ENCODE measurements at places on chromosomes 4 and X. TPM values are rescaled to one million over a fixed set of nuclear protein-coding genes. Genes with fewer than 3 reads are reported as not detected.

Gene TCEAL9
- 171 TPM for total RNA-seq

DNA sequence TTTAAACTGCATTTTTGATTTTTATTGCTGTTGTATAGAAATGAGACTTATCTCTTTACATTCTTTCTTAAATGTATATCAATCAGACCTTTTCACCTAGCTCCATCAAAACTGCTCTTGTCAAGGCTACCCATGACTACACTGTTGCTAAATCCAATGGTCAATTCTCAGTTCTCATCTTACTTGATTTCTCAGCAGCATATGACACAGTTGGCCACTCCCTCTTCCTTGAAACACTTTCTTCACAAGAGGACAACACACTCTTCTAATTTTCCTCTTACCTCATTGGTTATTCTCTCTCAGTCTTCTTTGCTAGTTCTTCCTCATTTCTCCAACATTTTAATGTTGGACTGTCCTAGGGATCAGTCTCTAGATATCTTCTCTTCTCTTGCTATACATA is 94.1 kb upstream of the CITED1 start:
- H3K27me3 ChIP-seq, result no peaks in the 10 kb centered on the region
- DNase-seq, result no peak
- no peaks in the 10 kb centered on the region for H3K36me3 ChIP-seq
- no peak overlapping the region for H3K4me3 ChIP-seq
- H3K27ac ChIP-seq, result no peak overlapping the region

DNA sequence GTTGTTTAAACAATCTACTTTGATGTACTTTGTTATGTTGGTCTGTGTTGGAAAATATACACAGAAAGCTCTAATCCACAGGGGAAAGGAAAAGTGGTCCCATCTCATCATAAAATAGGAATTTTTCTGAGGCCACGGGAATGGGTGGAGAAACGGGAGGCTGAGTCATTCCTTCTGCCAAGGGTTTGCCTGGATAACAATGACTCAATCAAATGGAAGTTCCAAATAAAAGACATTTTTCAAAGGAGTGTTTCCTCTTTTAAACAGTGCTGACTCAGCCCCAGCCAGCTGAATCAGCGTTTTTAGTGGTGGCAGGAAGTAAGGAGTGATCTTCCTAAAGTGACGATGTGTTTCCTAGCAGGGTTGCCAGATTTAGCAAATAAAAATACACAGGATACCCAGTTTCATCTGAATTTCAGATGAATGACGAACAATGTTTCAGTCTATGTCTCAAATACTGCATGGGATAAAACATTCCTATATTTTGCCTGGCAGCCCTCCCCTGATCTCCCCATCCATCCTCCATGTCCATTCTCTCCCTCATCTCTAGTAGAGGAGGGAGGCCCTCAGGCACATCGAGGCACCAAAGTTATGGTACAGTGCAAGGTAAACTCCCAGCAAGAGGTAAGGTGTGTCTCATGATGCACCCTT is 345.4 kb upstream of the GATB start:
- no peaks in the 10 kb centered on the region for H3K27me3 ChIP-seq
- no peak overlapping the region for H3K4me3 ChIP-seq
- no peak for DNase-seq
- no peaks in the 10 kb centered on the region for H3K36me3 ChIP-seq

DNA sequence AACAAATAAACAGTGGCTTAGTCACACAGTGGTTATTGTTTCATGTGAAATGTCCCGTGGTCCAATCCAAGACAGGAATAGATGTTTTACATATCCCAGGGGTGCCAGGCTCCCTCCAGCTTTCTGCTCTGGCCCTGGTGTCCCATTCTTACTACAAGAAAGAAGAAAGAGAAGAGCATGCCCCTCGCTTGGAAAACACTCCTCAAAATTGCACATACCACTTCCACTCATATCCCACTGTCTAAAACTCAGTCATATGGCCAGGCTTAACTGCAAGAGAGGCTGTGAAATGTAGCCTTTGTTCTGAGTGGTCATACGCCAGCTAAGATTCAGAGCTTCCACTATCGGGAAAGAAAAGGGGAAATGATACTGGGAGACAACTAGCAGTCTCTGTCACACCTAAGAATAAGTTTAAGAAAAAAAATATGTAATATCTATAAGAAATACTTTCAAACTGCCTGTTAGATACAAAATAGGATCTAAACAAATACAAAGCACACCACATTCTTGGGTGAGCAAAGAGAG is 306.8 kb upstream of the FAM241A start:
- H3K36me3 ChIP-seq, result no peaks in the 10 kb centered on the region
- no peak for DNase-seq
- H3K4me3 ChIP-seq, result no peak overlapping the region
- H3K4me1 ChIP-seq, result no peaks in the 10 kb centered on the region
- H3K27me3 ChIP-seq, result no peaks in the 10 kb centered on the region

DNA sequence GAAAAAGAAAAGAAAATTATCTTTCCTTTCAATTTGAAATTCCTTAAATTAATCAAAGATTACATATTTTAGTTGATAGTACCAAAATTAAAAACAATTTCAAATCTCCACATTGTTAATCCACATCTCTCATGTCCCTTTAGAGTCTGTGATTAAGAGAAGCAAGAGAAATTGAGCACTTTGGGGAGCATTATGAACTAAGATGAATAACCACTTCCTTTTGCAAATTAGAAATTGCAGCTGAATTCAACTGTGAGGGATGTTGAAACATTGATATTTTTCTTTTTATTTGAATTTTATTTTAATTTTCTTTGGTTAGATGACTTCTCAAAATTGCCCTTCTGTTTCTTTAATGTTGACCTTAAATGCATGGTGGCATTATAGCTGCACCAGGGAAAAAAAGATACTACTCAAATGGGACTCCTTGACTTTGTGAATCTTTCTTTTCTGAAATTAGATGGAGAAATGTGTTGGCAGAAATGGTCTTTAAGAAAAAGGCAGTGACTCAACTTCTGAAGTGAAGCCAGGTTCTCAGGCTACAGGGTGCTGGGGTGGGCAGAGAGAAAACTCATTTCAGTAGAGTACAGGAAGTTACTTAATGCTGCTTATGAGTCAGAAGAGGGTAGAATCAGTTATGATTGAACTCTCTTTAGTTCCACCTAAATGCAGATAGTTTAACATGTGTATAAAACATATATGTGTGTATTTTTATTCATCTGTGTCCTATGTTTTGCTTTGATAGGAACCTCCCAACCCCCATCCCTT is 92.0 kb upstream of the TNIP3 start:
- no peak overlapping the region for H3K27ac ChIP-seq
- no peaks in the 10 kb centered on the region for H3K27me3 ChIP-seq
- H3K36me3 ChIP-seq, result no peaks in the 10 kb centered on the region
- H3K4me3 ChIP-seq, result no peak overlapping the region
- no peaks in the 10 kb centered on the region for H3K4me1 ChIP-seq

Gene GSX2
- not detected for total RNA-seq

Gene PDCL2
- not detected for total RNA-seq

- no peaks in the 10 kb centered on the region for H3K27me3 ChIP-seq
- H3K36me3 ChIP-seq, result no peaks in the 10 kb centered on the region
- no peaks in the 10 kb centered on the region for H3K4me1 ChIP-seq
- no peak for DNase-seq
- H3K27ac ChIP-seq, result no peak overlapping the region
Measured at GRCh38 chr4:166282081-166282770, 409.2 kb downstream of the TLL1 start.

DNA sequence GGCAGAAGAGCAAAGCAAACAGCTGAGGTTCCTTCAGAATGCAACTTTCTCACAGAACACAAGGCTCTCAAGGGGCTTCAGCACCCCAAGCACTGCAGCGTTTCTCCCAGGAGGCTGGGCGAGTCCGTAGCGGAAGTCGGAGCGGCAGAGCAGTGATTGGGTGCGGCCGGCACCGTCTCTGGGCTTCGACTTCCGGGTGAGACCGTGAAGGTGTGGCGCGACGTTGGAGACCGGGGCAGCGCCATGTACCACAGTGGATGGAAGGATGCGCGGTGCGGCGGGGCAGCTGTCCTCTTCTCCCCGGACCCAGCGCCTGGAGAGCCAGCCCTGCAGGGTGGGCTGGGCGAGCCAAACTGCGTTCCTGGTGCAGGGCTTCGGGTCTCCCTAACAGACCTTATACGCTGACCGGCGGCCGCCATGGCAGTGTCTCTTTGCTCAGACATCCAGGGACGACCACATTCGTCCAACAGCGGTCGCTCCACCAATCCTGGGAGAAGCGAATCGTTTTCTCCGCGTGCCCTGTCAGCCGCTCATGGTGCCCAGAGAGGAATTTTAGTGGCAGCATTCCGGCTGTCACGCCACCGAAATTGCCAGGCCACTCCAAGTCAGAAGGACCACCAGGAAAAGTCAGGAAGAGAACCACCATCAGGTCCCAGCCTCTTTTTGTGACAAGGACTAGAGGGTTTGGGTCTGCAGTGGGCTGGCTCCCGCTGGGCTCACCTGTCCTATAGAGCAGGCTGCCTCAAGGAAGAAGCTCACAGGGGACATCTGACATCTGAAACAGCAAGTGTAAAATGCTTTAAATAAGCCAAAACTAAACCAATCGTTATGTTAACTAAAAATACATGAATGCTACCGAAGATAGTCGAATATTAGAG is 20.5 kb downstream of the TRIM61 start:
- no peaks in the 10 kb centered on the region for H3K27me3 ChIP-seq
- peaks cover 11% of the 10 kb centered on the region for H3K4me1 ChIP-seq
- no peaks in the 10 kb centered on the region for H3K36me3 ChIP-seq
- peak; percentile 87 for DNase-seq
- H3K27ac ChIP-seq, result peak overlapping the region; percentile 80

Gene TASL
- total RNA-seq, result not detected

DNA sequence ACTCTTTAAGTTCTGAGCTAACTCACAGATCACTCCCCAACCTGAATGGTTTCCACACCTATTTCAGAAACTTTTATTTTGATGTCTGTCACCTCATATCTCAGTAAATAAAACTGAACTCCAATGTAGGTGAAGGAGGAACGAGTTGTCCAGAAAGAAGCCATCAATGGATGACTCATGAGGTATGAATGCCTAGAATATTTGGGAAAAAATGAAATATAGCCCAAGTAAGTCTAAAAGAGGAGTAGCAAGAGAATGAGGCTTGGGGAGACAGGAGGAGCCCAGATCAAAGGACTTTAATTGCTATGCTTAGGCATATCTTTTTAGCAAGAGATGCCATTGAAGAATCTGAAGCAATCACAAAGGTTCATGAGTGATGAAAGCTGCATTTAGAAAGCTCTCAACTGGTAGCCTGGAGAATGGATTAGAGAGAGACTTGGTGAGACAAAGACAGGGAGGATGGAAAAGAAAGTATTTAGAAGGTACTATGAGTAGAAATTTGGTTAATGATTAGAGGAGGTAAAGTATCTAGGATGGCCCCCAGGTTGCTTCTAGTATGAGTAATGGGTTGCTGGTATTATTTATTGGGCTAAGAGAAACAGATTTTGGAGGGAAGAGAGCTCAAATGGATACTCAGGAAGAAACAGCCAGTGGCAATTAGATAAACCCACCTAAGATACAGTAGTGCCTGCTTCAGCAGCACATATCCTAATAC is 39.4 kb downstream of the NOCT start:
- H3K36me3 ChIP-seq, result peaks cover 14% of the 10 kb centered on the region
- peaks cover 26% of the 10 kb centered on the region for H3K4me1 ChIP-seq
- DNase-seq, result peak; percentile 37
- peak overlapping the region; percentile 76 for H3K27ac ChIP-seq
- no peak overlapping the region for H3K4me3 ChIP-seq

Gene ATP2B3
- 0.14 TPM for total RNA-seq

GRCh38 chrX:16934185-16934584 is 12.3 kb upstream of the REPS2 start:
- no peaks in the 10 kb centered on the region for H3K27me3 ChIP-seq
- no peak overlapping the region for H3K27ac ChIP-seq
- DNase-seq, result no peak
- no peaks in the 10 kb centered on the region for H3K36me3 ChIP-seq

GRCh38 chrX:136076942-136077341 is 70.4 kb upstream of the FHL1 start:
- H3K4me1 ChIP-seq, result no peaks in the 10 kb centered on the region
- H3K4me3 ChIP-seq, result no peak overlapping the region
- no peak overlapping the region for H3K27ac ChIP-seq
- H3K36me3 ChIP-seq, result no peaks in the 10 kb centered on the region
- DNase-seq, result no peak

Gene SPANXC
- total RNA-seq, result not detected

GRCh38 chr4:7740866-7741525 is 198.7 kb downstream of the AFAP1 start:
- DNase-seq, result no peak
- H3K36me3 ChIP-seq, result no peaks in the 10 kb centered on the region
- H3K27ac ChIP-seq, result no peak overlapping the region
- no peak overlapping the region for H3K4me3 ChIP-seq

GRCh38 chr4:99209671-99210070 is 9.4 kb downstream of the ADH6 start:
- DNase-seq, result no peak
- no peaks in the 10 kb centered on the region for H3K4me1 ChIP-seq
- H3K27ac ChIP-seq, result no peak overlapping the region
- no peaks in the 10 kb centered on the region for H3K36me3 ChIP-seq
- H3K27me3 ChIP-seq, result no peaks in the 10 kb centered on the region
- no peak overlapping the region for H3K4me3 ChIP-seq

Gene SPIN2B
- total RNA-seq, result 19.2 TPM

Gene MAGEC2
- not detected for total RNA-seq

GRCh38 chrX:140298960-140299825 is 205.7 kb downstream of the SOX3 start:
- no peak for DNase-seq
- H3K4me3 ChIP-seq, result no peak overlapping the region

All from cardiac muscle cell (in vitro differentiated cells and primary cell).